GM10248 (cell line): ENCODE measurements at places on chromosomes 11 and 22.

DNA sequence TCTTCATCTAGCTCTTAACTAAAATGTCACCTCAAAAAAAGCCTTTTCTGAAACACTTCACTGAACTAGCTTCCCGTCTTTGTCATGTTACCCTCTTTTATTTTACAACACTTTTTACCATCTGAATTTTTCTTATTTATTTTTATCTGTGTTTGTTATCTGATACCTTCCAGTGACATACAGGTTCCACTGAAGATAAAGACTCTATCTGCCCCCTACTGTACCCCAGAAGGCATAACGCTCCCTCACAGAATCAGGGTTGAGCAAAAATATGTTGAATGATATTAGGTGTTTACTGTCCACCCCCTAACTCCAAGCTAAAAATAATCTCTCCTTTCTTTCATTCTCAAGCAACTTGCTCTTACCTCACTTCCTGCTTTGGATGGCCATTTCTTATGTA is 654.2 kb downstream of the NELL1 start:
- DNase-seq = no peak

DNA sequence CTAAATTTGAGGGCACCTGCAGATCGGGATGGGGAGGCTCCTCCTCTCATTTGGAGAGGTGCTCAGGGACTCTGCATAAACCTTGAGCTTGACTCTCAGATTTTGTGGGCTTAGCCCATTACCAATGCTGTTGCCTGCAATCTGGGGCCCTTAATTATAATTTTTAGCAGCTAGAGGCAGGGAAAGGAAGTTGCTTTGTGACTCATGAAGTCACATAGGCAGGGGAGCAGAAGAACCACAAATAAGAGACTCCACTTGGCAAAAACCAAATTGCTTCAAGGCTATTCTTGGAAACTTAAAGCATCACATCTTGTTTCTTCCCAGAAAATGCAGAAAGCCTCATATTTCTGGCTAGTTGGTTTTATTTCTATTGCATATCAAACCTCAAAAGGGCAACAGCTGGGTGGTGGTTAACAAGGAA is 46.9 kb downstream of the MICAL2 start:
- no peak for DNase-seq

GRCh38 chr22:17867160-17867785 is 93.0 kb upstream of the BID start:
- no peak for DNase-seq

DNA sequence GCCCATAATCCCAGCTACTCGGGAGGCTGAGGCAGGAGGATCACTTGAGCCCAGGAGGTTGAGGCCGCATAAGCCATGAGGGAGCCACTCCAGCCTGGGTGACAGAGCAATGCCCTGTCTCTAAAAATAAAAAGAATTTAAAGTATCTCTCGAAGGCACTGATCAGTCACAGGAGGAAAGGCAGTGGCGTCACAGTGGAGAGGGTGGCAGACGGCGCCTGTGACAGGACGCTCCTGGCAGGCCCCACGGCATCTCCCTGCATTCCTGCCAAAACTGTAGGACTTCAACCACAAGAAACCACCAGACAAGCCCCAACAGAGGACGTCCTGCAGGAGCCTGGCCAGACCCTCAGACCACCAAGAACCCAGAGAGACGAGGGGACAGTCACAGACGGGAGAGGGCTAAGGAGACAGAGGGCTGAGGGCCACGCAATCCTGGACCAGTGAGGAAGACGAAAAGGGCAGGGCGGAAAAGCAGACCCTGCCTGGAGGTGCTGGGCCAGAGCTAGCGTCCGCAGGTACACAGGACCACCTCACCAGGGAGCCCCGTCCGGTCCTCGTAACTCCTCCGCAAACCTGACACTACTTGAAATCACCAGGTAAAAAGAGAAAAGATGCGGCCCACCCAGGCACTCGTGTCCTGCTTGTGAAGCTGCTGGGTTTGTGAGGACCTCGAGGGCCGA is 5.9 kb downstream of the RNH1 start:
- DNase-seq = no peak

DNA sequence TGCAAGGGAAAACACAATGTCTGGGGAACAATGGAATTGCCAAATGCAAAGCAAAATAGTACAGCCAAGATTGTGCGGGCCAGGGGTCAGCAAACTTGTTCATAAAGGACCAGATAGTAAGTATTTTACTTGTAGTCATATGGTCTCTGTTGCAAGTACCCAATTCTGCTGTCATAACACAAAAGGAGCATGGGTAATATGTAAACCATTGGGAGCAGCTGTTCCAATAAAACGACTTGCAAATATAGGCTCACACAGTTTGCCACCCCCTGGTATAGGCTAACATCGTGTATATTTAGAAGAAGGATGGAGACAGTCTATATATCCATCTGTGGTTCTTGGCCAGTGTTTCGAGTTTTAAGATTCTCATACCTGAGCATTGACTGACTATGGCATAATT is 15.6 kb downstream of the SDHAF2 start:
- no peak for DNase-seq

- DNase-seq = peak; percentile 78
Measured at GRCh38 chr11:65180877-65181568, 705 bp upstream of the CAPN1 start.

DNA sequence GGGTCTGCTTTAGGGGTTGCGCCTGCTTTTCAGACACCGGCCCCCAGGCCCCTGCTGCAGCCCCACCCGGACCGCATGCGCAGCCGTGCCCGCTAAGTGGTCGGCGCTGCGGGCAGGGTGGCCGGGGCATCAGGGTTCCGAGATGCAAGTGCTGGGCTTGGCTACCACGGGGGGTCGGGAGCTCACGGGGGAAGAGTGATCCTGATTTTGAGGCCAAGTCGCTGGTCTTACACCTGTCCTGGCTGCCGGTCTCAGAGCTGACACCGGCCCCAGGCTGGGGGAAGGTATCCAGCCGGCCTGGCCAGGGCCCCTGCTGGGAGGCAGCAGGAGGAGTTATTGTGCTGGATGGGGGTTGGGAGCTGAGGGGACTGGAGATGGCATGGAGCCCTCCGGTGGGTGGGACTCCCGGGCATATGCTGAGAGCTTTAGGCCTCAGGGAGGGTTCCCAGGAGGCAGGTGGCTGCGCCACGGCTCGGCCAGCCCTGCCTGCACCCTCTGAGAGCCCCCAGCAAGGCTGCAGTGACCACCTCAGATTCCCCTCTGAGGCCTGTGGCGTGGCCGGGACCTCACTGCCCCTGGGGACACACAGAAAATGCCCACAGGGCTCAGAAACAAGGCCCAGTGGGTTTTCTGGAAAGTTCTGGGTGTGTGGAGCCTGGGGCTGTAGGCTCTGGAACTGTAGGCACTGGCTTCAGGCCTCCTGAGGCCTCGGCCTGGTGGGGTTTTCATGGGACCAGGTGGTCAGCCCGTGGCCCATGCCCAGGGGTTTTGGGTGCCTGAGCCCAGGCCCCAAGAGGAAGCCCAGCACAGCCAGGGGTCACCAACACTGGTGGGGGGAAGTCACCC is 4.4 kb upstream of the MUC5AC start:
- peak; percentile 15 for DNase-seq

DNA sequence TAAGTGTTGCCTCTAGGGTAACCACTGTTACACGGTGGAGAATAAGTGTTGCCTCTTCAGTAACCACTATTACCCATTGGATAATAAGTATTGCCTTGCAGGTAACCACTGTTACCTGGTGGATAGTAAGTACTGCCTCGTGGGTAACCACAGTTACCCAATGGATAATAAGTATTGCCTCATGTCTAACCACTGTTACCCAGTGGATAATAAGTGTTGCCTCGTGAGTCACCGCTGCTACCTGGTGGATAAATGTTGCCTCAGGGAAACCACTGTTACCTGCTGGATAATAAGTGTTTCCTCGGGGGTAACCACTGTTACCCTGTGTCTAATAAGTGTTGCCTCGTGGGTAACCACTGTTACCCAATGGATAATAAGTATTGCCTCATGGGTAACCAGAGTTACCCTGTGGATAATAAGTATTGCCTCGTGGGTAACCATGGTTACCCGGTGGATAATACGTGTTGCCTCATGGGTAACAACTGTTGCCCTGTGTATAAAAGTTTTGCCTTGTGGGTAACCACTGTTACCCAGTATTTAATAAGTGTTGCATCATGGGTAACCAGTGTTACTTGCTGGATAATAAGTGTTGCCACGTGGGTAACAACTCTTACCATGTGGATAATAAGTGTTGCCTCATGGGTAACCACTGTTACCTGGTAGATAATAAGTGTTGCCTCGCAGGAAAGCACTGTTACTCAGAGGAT is 12.3 kb upstream of the NXPE4 start:
- no peak for DNase-seq

DNA sequence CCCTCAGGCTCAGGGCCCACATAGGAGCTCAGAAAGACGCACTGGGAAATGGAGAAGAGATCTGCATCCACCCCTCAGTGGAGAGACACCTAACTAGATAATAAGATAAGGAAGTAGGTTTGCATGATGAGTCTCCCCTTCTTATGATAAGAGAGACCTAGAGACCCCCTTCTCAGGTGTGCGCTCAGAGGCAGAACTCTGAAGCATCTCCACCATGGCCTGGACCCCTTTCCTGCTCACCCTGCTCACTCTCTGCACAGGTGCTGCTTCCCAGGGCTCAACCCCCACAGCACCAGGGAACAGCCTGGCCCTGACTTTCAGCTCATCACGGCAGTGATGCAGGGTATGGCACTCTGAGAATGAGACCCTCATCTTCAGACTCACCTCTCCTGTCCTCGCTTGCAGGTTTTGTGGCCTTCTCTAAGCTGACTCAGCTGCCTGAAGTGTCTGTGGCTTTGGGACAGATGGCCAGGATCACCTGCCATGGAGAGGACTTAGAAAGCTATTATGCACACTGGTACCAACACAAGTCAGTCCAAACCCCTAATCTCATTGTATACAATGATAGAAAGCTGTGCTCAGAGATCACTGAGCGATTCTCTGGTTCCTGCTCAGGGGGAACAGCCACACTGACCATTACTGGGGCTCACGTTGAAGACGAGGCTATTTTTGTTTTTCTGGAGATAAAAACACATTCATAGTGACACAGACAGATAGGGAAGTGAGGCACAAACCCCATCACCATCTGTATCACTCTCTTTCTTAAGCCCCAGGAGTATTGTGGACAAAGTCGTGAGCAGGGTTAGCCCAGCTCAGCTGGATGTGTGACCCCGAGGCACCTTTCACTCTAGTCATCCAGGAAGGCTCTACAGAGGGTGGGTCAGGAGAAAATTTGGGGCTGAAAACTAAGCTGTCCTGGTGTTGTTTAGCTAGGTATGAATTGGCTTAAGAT is 29.7 kb upstream of the IGLL5 start:
- no peak for DNase-seq

DNA sequence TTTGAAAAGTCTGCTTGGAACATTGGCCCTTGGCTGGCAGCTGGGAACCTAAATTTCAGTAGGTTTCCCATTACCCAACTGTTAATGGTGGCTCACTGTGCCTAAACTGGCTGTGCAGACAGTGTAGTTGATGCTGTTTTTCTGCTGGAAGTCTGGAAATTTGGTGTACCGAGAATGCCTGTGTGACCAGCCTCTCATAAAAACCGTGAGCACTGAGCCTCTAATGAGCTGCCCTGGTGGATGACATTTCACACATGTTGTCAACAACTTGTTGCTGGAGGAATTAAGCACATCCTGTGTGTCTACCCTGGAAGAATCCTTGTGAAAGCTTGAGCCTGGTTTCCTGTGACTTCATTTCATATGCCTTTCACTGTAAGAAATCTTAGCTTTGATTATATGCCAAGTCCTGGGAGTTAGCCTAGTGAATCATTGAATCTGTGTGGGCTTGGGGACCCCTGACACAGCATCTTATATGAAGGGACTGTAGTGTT is 131.1 kb downstream of the LDLRAD3 start:
- DNase-seq = no peak
